ENCODE measurements at places on chromosomes 7 and 10. TPM values are rescaled to one million over a fixed set of nuclear protein-coding genes. Genes with fewer than 3 reads are reported as not detected.

STAMBPL1 gene
- 2.5 TPM for total RNA-seq

ZKSCAN5 gene
- 6.0 TPM for total RNA-seq

SEC23IP gene
- 27.9 TPM for total RNA-seq

CCDC201 gene
- total RNA-seq: not detected

THSD7A gene
- 1.6 TPM for total RNA-seq

- H3K36me3 ChIP-seq: no peaks in the 10 kb centered on the region
- no peak overlapping the region for H3K4me3 ChIP-seq
- H3K27ac ChIP-seq: peak overlapping the region; percentile 84
- DNase-seq: no peak
- H3K4me1 ChIP-seq: peaks cover 88% of the 10 kb centered on the region
These were observed 37.1 kb downstream of the CAMK2B start for GRCh38 chr7:44288381-44288685.

DNA sequence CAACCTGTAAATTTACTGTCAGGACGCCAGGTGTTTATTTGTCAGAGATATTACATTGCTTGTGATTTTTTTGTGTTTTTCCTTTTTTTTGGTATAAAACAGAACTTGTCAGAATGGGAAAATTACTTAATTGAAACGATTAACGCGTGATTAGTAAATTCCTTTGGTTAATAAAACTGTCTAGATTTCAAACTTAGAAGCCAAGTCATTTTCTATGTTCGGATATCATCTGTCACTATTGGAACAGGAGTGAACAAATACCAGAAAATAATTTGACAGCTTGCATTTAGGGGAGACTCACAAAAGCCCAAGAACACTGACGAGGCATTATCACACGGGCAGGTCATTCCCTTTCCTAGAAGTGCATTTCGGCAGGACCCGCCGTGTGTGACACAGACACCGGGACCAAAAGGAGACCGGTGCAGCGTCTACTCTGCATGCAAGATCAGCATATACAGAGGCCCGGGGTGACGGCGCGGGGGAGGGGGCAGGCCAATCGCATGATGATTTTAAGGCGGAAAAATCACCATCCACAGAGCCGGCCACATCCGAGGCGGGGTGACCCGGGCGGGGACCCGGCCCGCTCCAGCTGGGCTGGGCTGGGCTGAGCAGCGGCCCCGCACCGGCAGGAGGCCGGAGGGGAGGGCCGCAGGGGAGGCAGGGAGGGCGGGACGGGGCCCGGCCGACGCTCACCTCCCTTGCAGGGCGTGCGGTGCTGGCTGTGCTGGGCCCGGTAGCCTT, 841 bp downstream of the GLUD1 start:
- peaks cover 10% of the 10 kb centered on the region for H3K36me3 ChIP-seq
- peaks cover 64% of the 10 kb centered on the region for H3K4me1 ChIP-seq
- peak overlapping the region; percentile 83 for H3K4me3 ChIP-seq
- peak overlapping the region; percentile 99 for H3K27ac ChIP-seq
- DNase-seq: peak; percentile 63
- no peaks in the 10 kb centered on the region for H3K27me3 ChIP-seq
